ENCODE measurements at places on chromosomes 4 and X. TPM values are rescaled to one million over a fixed set of nuclear protein-coding genes. Genes with fewer than 3 reads are reported as not detected.
A peak's percentile ranks its signal among the peaks of the same experiment; 100 is the strongest.

Gene TASL
- total RNA-seq, result not detected

Gene PTCHD1
- total RNA-seq, result 1.4 TPM

Gene TLL1
- total RNA-seq, result 0.41 TPM

Gene AADAT
- 2.8 TPM for total RNA-seq

Gene TAB3
- total RNA-seq, result 7.7 TPM

Gene SLC25A4
- 18.6 TPM for total RNA-seq

Gene GPRASP3
- total RNA-seq, result 5.6 TPM

Gene BGN
- 2.9 TPM for total RNA-seq

Gene SMR3B
- total RNA-seq, result not detected

Gene TSR2
- total RNA-seq, result 37.9 TPM

Gene HMX1
- not detected for total RNA-seq

Gene PPP1R2C
- not detected for total RNA-seq

Gene SPOCK3
- 1.4 TPM for total RNA-seq

Gene CT47B1
- total RNA-seq, result not detected

Gene ACTRT1
- total RNA-seq, result not detected

Gene CLCN4
- 2.5 TPM for total RNA-seq

GRCh38 chrX:153032397-153033118, 23.7 kb upstream of the PNMA3 start:
- no peak for DNase-seq

GRCh38 chr4:182169572-182169971, 73.6 kb upstream of the TENM3 start:
- no peak for DNase-seq

- no peak for DNase-seq
Measured at GRCh38 chrX:98141466-98141865, 1257.8 kb downstream of the RPA4 start.

DNA sequence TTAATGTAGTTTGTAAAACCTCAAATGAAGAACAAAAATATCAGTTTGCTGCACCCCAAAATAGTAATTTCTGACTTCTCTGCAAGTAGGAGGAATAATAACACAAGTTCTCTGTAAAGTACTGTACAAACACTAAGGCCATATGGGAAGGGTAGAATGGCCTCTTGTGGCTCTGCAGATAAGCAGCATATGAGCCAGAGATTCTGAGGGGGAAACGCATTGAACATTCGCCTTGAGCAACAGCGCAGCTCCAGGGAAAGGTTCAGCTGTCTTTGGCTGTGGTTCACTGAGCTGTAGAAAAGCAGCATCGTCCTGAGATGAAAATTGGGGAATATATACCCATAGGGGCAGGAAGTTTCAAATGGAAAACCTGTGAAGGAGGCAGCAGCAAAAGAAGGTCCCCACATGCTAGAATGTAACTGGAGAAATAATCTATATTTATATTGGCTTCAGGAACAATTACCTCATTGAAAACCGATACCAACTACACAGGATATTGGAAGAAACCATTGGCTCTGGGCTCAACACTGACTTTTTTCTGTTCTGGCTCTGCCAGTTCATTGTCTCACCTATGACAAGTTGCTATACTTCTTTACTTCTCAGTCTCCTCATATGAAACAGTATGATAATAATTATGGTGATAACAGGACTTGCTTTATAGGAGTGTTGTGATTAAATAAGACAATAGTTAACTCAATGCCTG, 357.6 kb upstream of the CPEB2 start:
- no peak for DNase-seq

- DNase-seq, result no peak
Measured at GRCh38 chrX:1134156-1134555, 78.3 kb downstream of the CRLF2 start.

- no peak for DNase-seq
Measured at GRCh38 chr4:150046728-150047217, 31.5 kb upstream of the DCLK2 start.

DNA sequence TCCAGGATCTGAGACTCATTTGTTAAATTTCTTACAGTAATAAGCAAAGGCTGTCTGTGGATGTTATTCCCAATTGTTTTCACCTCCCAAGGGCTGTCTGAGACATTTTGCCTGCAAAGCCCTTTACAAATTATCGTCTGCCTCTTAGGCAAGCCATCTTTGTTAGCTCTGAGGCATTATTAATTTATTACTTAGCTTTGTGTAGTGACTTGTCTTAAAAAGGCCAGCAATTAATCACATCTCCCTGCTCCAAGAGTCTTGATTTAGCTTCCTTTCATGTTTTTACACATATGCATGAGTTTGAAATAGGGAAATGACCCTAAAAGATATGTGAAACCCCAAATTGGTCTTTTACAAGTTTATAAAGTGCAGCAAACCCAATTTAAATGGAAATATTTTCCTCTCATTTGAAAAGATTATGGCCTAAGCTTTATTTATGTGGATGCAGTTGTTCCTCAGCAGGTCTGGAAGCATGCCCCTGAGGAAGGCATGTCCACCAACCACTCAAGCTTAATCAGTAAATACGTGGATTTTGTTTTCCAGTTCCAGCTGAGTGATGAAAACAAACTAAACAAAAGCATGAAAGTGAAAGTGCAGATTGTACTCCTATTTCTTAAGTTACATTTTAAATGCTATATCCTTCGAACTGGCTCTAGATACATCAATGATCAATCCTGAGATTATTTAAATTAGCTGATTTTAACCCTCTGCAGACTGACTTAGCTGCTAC, 173.6 kb upstream of the LNX1 start:
- no peak for DNase-seq

DNA sequence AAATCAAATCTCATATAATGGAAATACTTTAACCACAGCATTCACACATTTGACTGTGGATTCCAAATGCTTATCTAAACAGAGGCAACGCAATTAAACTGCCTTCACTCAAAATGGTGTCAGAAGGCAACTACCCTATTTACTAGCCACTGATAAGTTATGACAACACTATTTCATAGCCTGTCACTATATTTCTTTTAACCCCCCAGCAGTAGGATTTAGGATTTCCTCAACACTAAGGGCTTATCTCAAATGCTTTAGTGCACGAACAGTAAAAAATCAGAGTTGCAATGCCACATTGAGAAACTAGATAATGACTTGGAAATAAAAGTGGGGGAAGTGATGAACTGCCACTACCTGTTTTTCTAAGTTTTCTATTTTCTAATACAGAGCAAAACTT, 66.7 kb downstream of the DHX15 start:
- no peak for DNase-seq

DNA sequence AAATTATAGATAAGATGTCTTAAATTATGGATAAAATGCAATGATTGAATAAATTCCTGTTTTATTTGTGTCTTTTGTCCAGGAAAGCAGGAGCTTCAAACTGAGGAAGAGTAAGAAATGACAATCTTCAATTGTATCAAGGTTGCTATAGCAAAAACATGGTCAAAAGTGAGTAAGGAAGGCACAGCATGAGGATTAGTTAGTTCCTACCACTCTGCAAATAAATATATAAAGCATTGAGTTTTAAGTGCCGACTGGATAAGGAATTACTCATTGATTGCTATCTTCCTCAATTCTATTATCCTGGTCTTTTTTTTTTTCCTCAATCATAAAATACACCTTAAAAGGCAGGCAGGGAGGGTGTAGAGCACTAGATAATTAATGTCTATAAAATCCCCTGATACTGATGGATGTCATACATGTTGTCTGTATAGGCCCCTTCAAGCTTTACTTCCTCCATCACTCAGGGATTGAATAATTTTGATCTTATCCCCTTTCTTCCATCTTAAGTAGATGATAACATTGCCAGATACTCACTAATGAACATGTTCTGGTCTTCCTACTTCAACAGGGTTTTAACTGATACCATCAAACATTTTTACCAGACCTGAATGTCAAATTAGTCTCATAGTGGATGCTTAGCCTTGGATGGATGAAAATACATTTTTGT, 86.6 kb downstream of the MID1 start:
- no peak for DNase-seq

- no peak for DNase-seq
Measured at GRCh38 chr4:151573474-151573873, 164.5 kb downstream of the FHIP1A start.

DNA sequence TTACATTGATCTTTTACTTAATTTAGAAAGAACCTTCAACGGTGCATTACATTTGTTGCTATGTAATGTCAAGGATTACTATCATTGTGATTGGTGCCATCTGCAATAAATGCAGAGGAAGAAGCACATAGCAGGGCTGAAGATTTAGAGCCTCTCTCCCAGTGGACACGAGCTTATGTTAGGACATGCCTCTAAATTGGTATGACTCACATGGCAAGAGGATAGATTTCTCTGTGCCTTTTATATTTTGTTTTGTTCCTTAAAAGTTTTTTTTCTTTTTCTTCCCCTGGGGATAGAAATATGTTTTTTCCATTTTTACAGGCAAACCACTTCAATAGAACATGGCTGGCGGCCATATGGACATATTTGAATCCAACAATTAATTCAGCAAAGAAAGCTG, 205.0 kb upstream of the HAND2 start:
- no peak for DNase-seq

- DNase-seq, result no peak
Measured at GRCh38 chr4:83112231-83112630, 2.3 kb downstream of the PLAC8 start.

DNA sequence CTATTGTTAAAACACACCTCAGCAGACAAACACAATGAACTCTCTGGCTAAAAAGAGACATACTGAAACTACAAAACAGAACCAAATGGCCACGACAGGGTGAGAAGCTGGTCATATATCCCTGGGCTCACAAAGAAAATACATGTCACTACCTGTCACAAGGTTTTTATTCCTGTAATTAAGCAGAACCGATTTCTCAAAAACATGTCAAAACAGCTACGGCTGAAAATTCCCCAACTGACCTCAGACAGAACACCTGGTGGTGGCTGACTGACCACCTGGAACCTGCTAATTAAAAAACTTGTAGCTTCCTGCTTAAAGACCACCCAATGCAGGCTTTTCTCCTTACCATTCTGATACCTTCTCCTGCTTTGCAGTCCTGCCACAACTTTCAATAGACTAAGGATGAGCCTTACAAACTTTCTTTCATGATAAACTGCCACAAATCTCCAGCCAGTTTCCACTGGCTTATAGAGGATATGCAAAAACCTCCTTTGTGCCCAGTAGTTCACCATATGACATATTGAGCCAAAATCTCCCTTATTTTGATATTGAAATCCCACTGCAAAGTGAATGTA, 571.9 kb downstream of the SPOCK3 start:
- DNase-seq, result no peak

- DNase-seq, result no peak
Measured at GRCh38 chrX:127085939-127086338, 266.4 kb downstream of the PRR32 start.

DNA sequence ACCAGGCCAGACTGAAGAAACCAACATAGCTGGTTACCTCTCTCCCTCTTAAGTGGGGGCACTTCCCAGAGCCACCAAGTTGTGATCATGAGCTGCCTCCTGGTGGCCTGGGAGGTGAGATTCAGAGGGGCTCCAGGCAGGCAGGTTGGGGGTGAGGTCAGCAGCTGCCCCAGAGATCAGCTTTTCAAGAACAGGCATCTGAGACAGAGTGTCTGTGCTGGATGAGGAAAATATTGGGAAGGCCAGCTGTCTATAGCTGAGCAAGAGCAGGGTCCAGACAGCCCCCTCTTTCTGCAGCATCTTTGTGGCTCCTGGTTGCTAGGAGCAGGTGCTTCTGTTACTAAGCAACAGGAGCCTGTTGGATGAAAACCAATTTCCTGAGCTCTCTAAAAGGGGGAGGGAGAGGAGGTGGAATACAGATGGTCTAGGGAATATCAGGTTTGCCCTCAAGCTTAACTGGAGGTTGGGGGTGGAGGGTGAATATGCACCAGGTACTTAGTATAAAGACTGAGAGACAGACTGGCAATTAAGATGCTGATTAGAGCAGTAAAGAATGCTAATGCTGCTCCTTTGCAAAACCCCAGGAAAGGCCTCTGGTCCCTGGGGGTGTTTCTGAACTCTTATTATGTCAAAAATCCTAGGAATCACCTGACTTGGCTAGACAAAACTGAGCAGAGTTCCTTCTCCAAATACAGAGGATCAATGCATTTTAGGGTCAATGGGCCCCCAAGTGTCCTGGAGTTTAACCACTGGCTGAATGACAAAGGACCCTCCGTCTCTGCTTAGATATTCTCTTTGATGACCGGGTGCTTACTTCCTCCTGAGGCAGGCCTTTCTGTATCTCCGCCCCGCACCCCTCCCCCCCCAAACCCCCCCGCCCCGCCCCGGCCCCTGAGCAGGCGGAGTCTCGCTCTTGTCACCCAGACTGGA, 21.4 kb downstream of the ZCCHC13 start:
- no peak for DNase-seq

DNA sequence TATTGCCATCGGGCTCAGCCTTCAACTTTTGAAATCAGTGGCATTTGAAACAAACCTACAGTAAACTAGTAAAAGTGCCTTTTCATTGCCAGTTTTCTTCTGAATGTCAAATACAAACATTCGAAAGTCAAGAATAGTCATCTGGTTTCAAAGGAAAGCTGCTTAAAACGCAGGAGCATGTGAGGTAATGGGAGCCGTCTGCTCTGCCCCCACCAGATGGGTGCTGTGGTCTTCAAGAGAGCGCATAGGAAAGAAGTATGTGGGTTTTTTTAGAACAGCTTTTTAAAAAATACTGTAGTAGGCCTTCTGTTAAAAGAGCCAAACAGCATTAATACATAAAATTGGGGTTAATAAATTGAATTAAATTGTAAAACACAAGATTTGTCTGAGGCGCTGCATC, 88.6 kb downstream of the STOX2 start:
- DNase-seq, result no peak

- DNase-seq, result peak; percentile 42
Measured at GRCh38 chr4:138680989-138681604, 334.5 kb upstream of the NOCT start.

GRCh38 chr4:5101571-5101970, 50.3 kb downstream of the STK32B start:
- DNase-seq, result no peak

- DNase-seq, result no peak
Measured at GRCh38 chr4:38509551-38509950, 154.4 kb upstream of the KLF3 start.

DNA sequence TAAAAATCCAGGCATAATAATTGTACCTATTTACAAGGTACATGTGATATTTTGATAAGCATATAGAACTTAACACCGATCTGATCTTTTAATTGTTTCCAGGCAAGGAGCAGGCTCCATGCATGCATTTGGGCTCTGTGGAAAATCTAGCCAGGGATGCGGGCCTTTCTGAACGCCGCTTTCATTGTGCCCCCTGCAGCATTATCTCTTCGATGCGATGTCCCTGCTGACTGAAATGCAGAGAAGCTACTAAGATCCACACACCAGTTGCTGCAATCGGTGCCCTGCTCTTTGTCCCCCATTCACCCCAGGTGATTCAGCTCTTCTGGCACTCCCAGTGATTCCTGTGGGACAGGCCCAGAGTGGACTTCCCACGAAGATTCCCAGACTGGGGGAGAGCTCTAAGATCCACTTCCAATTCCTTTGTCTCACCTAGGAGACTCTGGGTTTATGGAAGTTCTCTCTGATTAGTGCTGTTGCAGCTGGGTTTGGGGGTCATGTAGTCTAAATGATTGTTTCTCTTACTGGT, 254.3 kb upstream of the AGA start:
- DNase-seq, result no peak

- no peak for DNase-seq
Measured at GRCh38 chr4:147678796-147679549, 5.0 kb downstream of the PRMT9 start.

Measured in Panc1 (cell line).